ENCODE measurements at places on chromosomes 11 and 22.

DNA sequence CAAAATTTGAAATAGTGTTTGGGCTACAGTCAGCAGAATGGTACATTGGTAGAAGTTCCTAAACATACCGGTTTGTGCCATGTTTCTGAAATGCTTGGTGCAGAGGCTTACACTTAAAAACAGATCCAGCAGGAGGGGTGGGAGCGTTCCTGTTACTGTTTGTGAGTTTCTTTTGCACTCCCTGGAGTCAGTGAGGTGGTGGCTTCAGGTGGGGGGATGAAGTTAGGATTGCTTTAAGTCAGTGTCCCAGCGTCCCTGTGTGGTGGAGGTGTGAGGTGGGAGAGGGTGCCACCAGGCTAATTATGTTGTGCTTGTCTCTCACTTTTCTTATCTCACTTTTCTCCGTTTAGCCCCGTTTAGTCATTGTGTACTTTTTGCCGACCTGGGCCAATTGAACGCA, 9.7 kb downstream of the TNRC6B start:
- no peak for DNase-seq

- no peak for DNase-seq
Measured at GRCh38 chr11:9643751-9644150, 20.1 kb upstream of the SWAP70 start.

- no peak for DNase-seq
Measured at GRCh38 chr11:27171376-27171958, 130.9 kb downstream of the BBOX1 start.

DNA sequence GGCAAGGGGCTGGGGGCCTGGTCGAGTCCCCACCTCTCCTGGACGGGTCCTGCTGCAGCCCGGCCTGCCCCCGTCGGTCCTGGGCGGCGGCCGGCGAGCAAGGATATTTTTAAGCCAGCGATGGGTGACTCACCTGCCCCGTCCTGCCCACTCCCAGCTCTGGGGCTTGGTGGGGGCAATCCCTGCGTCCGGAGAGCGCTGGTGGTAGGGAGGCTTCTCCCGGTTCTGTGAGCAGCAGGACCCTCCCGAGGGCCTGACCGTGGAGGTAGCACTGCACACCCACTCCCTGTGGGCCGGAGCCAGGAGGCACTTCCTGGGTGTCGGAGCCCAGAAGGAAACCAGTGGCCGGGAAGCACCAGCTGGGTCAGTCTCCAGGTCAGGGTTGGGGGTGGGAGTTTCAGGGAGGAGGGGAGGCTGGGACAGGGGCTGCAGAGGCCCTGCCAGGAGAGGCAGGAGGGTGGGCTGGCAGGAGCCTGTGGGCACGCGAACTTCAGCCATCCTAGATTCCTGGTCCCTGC, 467 bp downstream of the EPS8L2 start:
- no peak for DNase-seq

- no peak for DNase-seq
Measured at GRCh38 chr11:105179542-105180278, 40.1 kb upstream of the CARD18 start.

DNA sequence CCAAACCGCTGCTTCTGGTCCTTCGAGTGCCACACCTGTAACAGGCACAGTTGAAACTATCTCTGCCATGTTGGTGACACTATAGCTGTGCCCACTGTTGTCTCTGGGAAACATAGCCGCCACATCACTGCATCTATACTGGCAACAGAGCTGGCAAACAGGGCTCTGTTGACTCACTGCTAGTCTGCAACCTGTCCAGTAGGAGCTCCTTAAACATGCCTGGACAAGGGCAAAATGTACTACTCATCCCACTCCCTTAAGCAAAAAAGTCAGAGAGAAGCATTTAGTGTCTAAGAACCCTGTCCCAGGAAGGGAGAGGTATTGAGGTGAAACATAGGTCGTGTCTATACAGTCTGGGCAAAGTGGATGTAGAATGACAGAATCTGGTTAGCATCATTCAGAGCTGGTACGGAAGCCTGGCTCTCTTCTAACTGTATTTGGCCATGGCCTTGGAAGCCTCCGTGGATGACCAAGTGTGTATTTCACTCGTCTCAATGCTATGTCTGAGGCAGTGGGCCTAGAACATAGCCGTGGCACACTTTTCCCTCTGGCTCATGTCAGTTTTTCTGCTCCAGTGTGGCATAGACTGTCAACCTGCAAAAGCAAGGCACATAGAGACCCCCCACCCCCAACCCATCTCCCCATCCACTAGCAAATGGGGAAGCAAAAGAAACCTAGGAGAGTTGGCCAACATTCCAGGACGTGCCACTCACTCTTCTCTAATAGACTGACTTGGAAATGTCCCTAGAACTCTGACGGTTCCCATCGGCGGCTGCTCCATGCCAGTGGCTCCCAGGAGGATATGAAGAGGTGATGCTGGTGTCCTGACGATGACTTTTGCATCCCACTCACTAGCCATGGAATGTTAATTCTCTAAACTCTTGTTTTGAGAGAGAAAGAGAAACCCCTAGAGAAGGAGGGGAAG, 21.4 kb upstream of the PISD start:
- no peak for DNase-seq
